ENCODE measurements at places on chromosomes 7 and 10.

DNA sequence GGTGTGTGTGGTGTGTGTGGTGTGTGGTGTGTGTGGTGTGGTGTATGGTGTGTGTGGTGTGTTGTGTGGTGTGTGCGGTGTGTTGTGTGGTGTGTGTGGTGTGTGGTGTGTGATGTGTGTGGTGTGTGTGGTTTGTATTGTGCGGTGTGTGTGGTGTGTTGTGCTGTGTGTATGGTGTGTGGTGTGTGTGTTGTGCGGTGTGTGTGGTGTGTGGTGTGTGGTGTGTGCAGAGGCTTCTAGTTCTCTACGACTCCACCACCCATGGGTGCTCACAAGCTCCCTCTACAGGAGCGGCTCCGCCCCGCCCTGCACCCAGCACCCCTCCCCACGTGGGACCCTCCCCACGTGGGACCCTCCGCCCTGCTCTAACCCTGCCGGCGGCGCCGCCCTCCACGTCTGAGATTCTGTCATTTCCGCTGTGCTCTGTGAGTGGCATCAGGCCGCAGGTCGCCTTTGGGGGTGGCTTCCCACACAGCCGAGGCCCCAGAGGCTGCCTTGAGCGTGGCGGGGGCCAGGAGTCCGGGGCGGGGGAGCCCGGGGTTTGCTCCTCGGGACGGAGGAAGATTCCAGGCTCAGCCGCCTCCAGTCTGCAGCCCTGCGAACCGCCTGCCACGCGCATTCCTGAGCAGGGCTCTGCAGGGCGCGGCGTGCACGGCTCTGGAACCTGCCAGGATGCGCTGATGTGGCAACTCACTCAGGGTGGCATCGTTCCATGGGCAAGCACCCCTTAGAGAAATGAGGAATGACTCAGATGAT, 37.0 kb upstream of the DNAJB6 start:
- no peak for DNase-seq

DNA sequence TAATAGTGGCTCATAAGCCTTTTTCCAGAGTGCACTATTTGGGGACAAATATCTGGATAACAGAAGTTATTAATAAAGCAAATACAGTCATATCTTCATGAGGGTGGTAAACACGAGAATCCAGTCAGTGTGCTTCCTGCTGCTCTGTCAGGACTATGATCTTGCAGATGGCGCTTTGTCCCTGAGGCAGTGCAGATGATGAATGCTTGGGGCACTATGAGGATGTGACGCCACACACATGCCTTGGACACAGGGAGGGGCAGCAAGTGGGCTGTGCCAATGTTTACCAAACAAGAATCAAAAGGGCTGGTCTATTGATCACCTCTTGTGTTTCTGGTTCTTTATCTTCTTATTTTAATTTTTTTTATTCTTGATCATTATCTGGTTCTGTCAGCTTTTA, 79.8 kb downstream of the GAD2 start:
- DNase-seq: no peak

- DNase-seq: no peak
These were observed 67.7 kb downstream of the CASD1 start for GRCh38 chr7:94577357-94577756.

- DNase-seq: no peak
These were observed 5.8 kb downstream of the UNC5B start for GRCh38 chr10:71218046-71218650.

DNA sequence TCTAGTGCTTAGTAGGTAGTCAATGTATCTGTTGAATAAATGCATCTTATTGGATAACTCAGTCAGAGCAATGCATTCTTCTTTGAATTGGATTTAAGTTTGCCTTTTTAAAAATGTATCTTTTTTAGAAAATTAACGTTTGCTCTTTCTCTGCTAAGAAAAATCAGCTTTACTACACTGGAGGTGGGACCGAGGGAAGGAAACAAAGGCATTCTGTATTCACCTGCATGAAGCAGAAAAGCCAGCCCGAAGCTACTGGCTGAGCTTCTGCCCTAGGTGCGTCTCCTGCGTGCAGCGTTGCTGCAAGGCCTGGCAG, 22.2 kb upstream of the ITGB1 start:
- DNase-seq: no peak

GRCh38 chr7:66921918-66922486, 977 bp downstream of the TMEM248 start:
- DNase-seq: no peak

DNA sequence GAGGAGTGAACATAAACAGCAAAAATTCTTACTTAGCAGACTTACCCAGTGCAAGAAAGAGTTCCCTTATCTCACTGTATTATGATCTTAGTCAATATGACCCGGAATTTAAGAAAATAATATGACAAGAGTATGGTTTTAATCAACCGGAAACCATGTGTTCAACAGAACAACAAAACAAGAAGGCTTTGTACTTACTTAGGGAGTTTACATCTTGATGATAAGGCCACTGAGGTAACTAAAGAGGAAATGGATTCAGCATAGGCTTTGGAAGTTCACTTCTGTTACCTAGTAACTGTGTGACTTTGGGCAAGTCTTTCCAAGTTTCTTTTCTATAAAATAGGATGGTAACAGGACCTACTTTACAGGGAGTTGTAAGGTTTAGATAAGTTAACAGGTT, 7.4 kb upstream of the FAS start:
- DNase-seq: no peak

- DNase-seq: no peak
These were observed 291.1 kb upstream of the LYZL1 start for GRCh38 chr10:28997734-28998133.

- no peak for DNase-seq
These were observed 602.3 kb downstream of the SORCS3 start for GRCh38 chr10:105243381-105243780.

DNA sequence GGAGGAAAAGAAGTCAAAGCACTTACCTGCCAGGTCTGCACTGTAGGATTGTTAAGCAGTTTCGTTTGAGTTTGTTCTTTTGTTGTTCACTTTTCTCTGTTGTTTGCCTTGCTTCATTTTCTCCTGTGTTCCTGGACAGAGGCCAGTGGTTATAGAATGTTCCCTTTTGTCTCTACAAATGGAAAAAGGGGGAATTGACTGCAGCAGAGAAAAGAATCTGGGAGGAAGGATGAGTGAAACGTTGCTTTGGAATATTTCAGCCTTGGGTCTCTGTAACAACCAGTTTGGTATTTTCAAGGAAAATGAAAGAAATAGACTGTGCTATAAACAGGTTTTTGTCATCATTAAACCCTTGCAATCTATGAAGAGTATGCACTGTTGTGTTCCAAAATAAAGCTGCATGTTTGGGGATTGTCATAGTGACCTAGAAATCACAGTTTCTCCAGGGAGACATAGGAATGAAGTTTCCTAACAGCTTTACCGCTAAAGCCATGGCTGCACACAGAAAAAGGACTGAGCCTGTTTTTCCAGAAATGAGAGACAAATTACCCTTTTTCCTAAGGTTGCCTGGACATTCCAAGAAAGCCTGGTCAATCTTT, 60.8 kb upstream of the HABP2 start:
- DNase-seq: no peak

GRCh38 chr7:67916571-67917436, 920.2 kb downstream of the TYW1 start:
- no peak for DNase-seq

GRCh38 chr7:27179030-27179429, 4.9 kb upstream of the HOXA10 start:
- DNase-seq: no peak

DNA sequence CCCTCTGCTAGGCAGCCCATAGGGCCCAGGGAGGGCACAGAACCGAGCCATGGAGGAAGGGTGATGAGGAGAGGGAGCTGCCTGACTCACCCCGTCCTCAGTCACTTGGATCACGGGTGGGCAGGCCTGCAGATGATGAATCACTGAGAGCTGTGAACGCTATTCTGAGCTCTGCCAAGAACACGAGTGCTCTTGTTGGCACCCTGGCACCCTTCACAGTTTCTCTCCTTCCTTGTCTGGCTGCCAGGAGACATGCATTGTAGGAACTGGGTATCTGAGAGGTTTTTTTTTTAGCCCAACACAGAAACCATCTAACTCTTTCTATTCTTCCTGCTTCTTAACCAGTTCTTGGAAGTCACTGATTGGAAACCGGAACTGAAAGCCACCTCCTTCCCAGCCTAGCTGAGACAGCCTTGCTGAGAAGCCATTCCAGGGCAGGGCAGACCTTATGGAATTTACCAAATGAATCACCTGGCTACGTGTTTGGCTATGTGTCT, 82.1 kb downstream of the SLC37A3 start:
- no peak for DNase-seq

GRCh38 chr7:28272461-28272877, 91.9 kb upstream of the JAZF1 start:
- no peak for DNase-seq

DNA sequence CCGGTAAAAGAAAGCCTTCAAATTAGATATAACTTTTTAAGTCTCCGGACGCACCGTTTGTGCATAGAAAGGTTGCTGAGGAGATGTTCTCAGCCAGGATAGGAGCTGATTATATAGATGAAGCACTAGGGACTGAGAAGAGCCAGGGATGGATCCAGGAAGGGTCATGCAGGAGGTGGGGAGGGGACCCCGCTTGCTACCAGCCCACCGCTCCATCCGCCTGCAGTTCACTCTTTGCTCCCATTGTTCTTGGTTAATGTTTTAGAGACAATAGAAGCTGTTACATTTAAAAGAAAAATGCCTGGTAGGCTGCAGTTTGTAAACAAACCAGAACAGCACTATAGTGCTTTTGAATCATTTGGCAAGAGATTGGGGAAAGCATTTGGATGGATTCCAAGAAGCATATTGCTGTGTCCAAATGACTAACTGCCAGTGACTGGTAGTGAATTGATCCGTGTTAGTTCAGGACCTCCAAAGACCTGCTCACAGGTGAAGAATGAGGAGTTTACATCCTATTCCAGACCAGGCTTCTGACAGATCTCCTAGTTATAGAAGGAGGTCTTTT, 175.9 kb upstream of the TAC1 start:
- DNase-seq: no peak

GRCh38 chr10:59708816-59709394, 745 bp downstream of the SLC16A9 start:
- peak; percentile 42 for DNase-seq

DNA sequence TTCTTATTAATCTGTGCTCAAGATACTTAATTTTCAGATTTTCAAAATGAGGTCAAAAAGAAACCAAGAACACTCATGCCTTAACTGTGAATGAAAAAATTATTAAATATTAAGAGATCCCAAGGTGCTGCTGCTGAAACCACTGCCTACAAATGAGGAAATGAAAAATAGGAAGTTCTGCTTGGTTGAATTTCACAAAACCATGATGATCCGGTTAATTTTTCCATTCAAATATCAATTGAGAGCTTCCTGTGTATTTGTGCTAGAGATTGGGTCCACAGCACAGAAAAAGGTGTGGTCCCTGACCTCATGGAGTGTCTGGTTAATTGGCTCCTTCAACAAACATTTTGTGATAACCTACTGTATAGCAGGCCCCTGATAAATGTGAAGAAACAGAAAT, 132.7 kb upstream of the YAE1 start:
- DNase-seq: no peak

DNA sequence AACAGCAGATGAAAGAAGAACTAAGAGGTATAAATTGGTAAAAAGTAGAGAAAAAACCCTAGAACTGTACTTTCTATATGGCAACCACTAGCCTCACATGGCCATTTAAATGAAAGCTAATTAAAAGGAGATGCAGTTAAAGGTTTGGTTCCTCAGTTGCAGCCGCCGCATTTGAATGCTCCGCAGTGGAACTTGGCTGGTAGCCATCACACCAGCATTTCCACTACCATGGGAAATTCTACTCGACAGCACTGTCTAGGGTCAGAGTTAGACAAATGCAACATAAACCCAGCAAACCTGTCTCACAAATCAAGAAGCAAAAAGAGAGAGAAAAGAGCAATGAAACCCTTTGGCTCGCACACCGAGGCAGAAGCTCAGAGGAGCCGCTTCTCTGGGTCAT, 29.7 kb downstream of the VIPR2 start:
- DNase-seq: no peak

DNA sequence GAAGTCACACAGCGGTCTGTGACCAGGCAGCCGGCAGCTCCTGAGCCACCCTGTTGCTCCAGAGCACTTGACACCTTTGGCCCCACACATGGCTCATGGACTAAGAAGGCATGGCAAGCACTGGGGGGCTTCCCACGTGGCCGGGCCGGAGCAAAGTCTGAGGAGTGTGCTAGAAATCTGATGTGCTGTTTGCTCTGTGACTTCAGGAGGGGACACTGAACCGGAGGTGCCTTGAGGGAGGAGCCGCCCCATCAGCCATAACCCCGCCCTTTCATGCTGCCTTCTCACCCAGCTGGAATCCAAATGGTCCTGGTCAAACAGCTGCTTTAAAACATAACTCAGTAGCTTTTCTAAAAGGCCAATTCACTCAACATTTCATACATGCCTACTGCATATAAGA, 33.5 kb downstream of the PROSER2 start:
- no peak for DNase-seq

GRCh38 chr10:101116754-101117153, 14.3 kb upstream of the TLX1 start:
- DNase-seq: no peak

GRCh38 chr10:118033905-118034304, 12.8 kb downstream of the RAB11FIP2 start:
- no peak for DNase-seq

- no peak for DNase-seq
These were observed 48.5 kb downstream of the ZNF467 start for GRCh38 chr7:149724661-149725425.

DNA sequence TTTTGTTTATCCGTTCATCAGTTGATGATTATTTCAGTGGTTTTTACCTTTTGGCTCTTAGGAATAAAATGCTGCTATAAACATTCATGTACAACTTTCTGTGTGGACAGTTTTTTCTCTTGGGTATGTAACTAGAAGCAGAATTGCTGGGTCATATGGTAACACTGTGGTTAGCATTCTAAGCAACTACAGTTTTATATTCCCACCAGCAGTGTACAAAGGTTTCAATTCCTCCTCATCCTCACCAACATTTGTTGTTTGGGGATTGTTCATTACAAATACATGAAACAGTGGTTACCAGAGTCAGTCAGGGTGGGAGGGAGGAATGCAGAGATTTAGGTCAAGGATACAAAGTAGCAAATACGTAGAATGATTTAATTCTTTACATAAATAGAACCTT, 97.0 kb downstream of the NPSR1 start:
- DNase-seq: no peak

- no peak for DNase-seq
These were observed 24.3 kb downstream of the SUN3 start for GRCh38 chr7:48004638-48005037.

DNA sequence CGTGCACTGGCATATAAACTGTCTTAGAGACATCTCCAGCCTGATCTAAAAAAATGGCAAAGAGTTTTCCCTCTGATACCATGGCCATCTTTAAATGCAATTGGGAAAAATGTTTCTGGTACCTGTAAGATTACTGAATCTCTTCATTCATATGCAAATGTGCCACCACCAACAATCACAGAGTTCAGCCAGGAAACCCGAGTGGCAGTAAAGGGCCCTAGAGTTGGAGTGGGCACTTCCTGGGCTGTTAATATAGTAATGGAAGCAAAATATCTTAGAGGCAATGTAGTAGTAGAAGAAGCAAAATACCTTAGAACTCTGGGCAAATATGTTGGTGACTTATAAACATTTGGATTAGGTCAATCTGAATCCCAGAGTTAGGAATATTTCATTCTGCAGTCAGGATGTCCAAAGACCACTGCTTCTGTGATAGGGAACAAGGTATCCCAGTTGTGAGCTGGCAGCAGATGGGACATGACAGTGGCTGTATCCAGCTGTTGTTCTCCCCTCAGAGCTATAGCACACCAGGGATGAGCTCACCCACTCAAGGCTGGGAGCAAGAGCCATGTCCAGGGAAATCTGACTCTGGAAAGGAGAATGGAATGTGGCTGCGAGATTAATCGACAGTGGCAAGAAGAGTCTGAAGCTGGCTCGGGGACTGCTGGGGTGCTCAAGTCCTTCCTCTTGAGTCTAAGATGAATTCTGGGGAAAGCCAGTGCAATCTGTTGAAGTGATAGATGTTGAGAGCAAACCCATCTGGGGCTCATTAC, 332.1 kb downstream of the PHTF2 start:
- DNase-seq: no peak

All from GM12891 (cell line).